ENCODE measurements at places on chromosomes 6 and 20.

- no peak for DNase-seq
Observed at GRCh38 chr20:48298851-48299484, 513.7 kb upstream of the SULF2 start.

- DNase-seq: no peak
Observed at GRCh38 chr6:115667478-115668026, 393.1 kb downstream of the FRK start.

DNA sequence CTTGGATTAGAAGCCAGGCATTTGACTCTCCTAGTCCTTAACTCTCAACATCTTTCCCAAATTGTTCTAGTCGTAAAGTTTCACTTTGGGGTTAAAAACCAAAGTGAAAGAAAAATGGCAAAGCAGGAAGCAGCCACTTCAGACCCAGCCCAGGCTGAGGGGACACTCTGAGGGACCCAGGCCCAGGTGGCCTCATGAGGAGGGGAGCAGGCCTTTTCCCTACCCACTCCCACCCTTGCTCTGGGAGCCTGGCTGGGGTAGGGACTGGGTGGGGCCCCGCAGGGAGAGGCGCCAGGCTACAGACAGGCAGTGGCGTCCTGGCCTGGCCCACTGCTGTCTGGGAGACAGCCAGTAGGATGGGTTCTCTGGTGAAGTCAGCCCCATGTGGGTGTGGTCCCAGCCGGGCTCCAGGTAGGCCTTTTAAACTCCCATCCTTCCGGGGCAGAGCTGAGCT is 68.7 kb upstream of the MYL9 start:
- peak; percentile 87 for DNase-seq

- DNase-seq: peak; percentile 16
Observed at GRCh38 chr20:15613530-15613929, 959.7 kb downstream of the KIF16B start.

DNA sequence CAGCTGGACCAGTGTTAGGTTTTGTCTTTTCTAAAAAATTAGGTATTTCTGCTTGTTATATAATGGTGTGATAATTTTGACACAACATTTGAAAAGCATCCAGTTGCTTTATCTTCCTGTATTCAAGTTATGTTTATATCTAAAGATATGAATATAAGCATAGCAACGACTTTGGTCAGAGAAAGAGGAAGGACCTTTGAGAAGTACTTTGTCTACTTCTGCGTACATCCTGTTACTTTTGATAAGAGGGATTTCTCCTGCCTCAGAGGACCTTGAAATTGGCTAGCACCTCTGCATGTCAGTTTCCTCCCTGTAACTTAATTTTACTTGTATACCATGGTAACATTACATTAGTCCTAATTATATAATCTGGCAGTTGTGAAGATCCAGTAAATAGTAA is 24.8 kb downstream of the PHF20 start:
- DNase-seq: no peak

DNA sequence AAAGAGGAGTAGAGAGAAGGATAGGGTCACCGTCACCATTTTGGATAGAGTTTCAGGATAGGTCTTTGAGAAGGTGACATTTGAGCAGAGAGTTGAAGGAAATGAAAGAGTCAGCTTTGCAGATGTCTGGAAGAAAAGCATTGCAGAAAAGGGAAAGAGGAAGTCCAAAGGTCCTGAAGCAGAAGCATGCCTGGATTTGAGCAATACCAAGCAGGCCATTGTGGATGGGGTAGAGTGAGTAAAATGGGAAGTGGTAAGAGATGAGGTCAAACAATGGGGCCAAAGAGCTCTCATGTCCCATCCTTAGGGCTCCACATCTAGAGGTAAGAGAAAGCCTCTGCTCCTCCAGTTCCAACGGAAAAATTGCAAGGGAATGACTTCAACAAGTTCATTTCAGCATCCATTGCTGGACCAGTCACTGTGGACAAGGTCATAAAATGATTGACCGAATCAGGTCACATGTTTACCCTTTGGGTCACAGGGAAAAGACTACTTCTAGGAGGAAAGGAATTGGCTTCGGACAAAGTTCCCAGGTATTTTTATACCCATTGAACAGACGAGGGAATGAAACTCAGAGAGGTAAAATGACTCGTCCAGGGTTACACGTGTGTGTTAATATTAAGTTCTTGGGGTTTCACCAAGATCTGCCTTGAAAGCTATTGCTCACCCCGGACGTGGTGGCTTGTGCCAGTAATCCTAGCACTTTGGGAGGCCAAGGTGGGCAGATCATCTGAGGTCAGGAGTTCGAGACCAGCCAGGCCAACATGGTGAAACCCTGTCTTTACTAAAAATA is 6.6 kb upstream of the SAMHD1 start:
- no peak for DNase-seq

DNA sequence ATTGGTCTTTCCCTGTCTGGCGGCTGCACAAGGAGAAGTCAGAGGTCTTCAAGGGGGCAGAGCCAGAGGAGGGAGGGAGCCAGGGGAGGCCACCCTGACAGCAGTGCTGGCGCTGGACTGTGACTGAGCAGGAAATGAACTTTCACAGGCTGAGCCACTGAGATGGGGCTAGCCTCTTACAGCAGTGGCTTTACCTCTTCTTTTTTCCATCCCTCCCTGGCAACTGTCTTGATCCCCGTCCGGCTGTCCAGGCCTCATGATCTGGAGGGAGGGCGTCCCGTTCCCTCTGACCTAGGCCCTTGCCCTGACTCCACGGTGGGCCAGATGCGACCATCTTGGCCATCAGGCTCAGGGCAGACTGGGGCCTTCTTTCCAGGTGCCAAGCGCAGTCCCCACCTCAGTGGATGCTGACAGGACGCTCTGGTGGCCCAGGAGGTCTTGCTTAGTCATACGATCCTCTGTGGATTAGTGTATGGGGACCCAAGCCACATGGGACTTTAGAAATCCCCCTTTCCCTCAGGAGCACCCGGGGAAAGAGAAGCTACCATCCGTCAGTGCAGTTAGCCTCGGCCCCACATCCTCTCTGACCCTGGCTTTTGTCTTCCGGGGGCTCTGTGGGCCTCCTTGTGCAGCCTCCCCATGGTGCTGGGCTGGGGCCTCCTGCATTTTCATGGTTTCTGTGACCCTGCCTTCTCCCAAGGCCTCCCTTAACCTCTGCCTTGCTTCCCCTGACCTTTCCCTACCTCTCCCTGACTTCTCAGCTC is 57.4 kb upstream of the CCDC167 start:
- DNase-seq: peak; percentile 35

GRCh38 chr6:38393986-38394385 is 245.7 kb downstream of the BTBD9 start:
- DNase-seq: no peak

GRCh38 chr6:107864226-107865127 is 40.4 kb upstream of the SCML4 start:
- no peak for DNase-seq

DNA sequence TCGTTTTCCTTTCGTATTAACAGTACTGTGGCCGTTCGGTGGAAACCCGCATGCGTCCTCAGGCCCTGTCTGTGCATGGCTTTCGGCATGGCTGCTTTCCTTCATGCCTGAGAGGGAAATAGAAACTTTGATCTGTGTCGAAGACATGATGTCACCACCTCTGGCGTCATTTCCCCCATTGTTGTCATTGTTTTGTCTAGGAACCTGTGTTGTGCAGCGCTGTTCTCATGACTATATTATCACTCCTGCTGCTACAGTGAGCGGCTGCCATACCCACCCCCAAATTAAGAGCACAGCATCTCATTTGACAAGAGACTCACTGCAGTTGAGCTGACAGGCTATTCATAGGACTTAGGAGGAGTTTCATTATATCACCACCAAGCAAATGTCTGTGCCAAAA is 172.3 kb downstream of the TMEM242 start:
- DNase-seq: peak; percentile 53

DNA sequence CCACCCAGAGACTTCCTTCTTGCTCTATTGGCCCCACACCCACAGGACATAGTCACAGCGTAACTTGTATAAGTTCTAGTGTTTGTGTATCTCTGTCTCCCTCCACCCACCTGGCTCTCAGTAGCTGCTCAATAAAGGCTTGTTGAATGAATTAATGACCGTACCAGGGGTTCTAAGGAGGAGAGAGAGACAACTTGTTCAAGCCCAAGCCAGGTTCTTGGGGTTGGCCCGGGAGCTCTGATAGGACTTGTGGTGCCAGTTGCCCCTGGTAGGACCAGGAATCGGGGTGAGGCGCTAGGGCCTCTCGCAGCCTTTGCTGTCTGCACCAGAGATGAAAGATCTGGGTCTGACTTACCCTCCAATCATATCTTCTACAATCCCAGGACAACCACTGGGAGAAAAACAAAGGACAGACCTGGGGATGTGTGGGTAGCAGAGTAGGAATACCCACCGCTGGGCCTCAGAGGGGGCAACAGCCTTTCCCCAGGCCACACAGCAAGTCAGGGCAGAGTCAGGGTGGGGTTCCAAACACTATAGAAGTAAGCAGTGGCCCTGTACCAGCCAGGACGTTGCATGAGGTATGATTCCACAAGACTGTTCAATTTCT is 5.3 kb upstream of the TGM2 start:
- DNase-seq: no peak

DNA sequence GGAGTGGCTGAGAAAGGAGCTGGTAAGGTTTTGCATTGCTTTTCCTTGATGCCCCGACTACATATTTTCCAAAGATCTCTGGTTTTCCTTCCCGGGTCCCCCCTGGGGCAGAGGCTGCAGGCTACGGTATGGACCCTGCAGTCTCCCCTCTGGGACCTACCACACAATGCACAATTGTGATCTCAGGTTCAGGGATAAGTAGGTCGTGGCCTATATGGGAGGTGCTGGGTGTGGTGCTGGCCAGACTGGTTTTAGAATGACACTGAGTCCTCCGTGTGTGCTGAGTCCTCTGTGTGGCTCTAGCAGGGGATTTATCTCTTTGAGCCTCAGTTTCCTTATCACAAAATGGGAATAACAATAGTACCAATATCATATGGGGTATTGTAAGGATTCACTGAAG is 376 bp downstream of the C20orf202 start:
- no peak for DNase-seq

DNA sequence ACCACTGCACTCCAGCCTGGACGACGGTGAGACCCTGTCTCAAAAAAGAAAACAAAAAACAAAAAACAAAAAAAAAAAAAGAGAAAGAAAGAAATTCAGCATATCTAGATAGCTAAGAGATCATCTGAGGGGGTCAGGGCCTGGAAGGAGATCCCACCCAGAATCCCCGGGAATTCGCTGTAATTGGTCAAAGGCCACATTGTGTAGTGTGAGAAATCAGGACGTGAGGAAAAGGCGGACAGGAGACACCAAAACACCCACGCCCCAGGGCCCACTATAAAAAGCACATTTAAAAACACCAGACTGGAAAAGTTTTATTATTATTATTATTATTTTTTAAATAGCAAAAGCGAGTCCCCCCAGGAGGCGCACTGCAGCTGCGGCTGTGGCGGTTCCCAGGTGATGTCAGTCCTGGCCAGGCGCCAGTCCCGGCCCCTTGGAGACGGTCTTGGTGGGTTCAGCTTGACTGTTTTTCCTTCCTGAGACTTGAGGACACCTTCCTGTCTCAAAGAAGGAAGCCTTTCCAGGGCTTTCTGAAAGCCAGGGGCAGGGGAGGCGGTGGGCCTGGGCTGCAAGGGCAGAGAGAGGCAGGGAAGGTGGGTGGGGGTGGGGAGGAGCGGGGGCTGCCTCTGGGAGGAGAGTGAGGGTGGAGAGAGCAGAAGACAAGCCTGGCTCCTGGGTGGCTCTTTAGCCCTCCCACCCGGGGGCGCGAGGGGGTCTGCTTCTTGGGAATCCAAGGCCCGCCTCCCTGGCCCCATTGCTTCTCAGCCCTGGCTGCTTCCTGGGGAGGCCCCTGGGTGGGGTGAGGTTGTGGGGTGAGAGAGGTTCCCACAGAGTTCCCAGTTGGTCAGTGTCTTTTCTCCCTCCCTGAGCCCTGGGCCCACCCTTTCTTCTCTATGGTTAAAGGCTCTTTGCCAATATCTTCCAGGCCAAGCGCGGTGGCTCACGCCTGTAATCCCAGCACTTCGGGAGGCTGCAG is 14.5 kb downstream of the TCF15 start:
- DNase-seq: peak; percentile 61

- no peak for DNase-seq
Observed at GRCh38 chr6:79469376-79470246, 67.6 kb downstream of the LCA5 start.

GRCh38 chr6:85015396-85015990 is 251.1 kb upstream of the TBX18 start:
- peak; percentile 67 for DNase-seq

GRCh38 chr20:64161356-64162238 is 2.7 kb upstream of the MYT1 start:
- DNase-seq: peak; percentile 44

DNA sequence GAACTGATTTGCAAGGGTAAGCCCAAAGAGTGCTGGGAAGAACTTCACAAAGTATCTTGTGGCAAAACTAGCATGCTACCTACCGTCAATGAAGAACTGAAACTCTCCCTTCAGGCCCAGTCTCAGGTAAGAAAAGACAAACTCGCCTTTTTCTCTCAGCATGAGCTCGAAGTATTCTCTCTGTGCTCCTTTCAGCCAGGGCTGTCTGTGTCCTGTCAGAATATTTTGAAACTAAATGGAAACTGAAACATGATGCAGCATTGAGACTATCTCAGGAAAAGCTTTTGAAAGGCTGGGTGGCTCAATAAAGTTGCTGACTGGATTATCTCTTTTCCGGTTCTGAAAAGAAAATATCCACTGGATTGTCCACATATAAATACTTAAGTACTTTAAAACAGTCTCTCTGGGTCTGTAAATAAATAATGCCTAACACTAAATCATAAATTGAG is 696 bp downstream of the CALHM5 start:
- DNase-seq: no peak
